ENCODE measurements at places on chromosomes 5 and 9.

- DNase-seq: no peak
Measured at GRCh38 chr5:58926541-58926935, 343.7 kb downstream of the RAB3C start.

DNA sequence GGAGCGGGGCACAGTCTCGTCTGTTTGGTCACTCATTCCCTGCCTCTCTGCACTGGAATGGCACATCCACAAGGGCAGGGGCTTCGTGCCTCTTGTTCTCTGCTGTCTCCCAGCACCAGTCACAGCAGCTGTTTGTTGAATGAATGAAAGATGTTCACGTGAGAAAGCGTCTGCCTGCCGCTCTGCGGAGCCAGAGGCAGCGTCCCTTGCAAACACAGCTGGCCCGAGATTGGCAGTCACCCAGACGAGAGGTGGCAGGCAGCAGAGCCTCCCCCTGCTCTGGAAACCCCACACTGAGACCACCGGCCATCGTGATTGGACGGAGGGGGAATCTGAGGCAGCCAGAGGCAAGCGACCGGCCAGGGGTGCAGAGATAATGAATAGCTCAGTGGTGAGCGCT lies 6.0 kb upstream of the FAM163B start:
- no peak for DNase-seq

- no peak for DNase-seq
Measured at GRCh38 chr5:82100303-82101077, 128.7 kb downstream of the ATG10 start.

- DNase-seq: no peak
Measured at GRCh38 chr5:154516475-154516874, 38.4 kb upstream of the HAND1 start.

GRCh38 chr5:17492770-17493169 lies 5.3 kb upstream of the TAF11L2 start:
- no peak for DNase-seq

DNA sequence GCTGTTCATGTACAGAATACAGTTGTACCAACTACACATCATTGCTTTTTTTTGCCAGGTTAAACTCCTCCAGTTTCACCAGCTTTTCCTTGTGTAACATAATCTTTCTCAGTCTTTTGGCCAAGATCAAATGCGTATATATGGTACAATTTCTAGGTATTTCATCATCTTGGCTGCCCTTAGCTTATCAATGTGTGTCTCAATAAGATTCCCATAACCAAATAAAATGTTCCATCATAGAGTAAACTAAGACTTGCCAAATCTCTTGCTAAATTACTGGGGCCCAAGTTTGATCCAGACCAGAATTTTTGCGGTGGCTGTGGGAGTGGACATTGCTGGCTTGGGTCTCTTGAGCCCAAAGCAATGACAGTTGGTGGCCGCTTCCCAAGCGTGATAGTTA lies 24.3 kb upstream of the ERBIN start:
- DNase-seq: no peak

DNA sequence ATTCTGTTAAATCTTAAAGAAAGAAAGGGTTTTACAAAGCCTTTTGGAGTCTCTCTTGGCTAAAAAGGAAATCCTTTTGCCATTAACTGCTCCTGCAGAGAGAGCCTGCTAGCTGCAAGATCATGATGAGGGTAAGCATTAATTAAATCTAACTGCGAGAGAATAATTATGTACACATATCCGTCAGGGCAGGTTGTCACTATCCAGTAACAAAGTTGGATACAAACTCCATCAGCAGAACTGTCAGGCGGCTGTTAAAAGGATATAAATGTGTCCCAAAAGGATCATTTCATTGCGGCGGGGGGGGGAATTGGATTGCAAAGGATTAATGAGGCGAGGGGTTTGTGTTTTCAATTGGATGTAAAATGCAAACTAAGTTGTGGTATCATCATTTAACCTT lies 289.3 kb downstream of the ASTN2 start:
- no peak for DNase-seq

GRCh38 chr5:2740051-2740875 lies 11.2 kb downstream of the IRX2 start:
- no peak for DNase-seq

DNA sequence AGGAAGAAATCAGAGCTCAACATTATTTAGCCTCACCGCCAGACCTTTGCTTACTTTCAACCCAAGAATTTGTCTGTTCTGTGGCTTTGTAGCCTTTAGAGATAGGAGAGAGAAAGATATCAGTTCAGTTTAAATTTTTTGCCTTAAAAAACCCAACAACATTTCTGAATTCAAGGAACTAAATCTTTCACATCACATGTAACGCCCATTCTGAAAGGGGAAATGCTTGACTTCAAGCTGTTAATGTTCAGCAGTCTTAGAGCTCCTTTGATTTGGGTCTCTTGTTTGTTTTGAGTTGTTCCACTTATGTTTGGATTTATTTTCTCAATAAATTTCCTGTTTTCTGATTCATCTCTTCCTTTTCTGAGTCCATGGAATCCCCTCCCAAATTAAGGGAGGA lies 294.5 kb downstream of the ARHGAP26 start:
- no peak for DNase-seq

GRCh38 chr9:99878651-99879050 lies 27.8 kb upstream of the STX17 start:
- no peak for DNase-seq

- no peak for DNase-seq
Measured at GRCh38 chr9:17476401-17476800, 102.5 kb upstream of the SH3GL2 start.

DNA sequence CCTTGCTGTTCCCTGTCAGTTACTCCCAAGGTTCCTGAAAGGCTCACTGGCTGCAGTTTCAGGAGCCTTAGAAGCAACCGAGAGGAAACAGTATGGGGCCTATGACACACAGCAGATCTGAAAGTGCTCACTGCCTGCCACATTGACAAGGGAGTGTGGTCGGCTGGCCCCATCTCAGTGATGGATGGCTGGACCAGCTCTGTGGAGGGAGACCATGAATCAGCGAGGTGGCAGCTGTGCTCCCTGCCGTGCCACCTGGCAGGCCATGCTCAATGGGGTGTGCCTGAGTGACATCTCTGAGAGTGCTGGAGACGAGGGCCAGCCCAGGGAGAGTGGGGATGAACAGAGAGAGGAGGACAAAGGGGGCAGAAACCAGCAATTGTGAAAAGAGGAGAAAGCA lies 49.1 kb downstream of the DOCK2 start:
- no peak for DNase-seq

GRCh38 chr9:21210311-21210710 lies 3.4 kb upstream of the IFNA10 start:
- no peak for DNase-seq

GRCh38 chr9:93082841-93083411 lies 13.1 kb upstream of the CARD19 start:
- peak; percentile 49 for DNase-seq

DNA sequence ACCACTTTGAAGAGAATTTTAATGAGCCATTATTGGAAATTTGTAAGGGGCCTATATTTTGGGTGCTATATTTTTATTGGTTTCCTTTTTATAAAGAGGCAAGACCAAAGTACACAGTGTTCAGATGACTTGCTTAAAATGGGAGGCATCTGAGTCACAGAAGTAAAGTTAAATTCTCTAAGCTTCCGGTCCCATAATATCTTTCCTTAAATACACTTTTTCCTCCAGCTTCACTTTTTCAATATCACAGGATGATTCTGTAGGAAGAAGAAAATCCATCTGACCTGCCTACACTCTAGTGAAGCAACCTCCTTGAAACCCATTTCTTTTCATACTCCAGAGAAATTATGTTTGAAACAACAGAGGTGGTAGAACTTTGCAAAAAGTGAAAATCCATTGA lies 274.0 kb downstream of the PIK3R1 start:
- no peak for DNase-seq

DNA sequence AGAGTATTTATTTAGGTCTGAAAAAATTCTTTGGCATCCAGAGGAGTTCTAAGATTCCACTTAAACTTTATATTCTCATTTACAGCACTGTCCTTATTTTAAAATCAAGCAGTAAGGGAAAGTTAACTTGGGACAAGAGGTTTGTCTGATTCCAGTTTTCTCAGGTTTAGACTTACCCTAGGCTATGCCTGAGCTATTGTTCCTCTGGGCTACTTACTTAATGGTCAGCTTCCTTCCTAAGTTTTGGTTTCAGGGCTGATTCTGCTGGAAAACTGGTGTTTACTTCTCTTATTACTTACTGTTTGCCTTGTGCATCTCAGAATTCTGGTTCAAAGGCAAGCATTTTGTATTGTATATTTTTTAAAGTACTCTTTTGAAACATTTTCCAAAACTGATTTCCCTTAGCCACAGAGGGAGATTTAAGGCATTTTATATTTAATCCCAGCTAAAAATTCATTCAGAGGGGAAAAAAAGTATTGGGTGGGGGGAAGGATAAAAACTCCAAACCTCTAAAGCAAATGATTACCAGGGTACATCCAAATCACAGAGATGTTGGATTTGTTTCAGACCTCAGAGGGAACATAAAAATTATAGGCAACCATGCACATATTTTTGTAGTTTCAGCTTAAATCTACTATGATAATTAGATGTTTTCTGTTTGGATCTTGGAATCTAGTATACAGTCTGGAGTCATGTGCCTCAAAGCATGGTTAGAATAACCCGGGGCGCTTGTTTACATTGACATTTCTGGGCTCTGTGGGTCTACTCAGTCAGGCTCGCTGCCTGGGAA lies 290.0 kb downstream of the ARHGAP26 start:
- DNase-seq: no peak

- peak; percentile 32 for DNase-seq
Measured at GRCh38 chr5:111511831-111512374, 432 bp downstream of the STARD4 start.

- no peak for DNase-seq
Measured at GRCh38 chr9:116251366-116251765, 97.8 kb downstream of the PAPPA start.

GRCh38 chr9:135823036-135823435 lies 84.3 kb downstream of the CAMSAP1 start:
- DNase-seq: no peak

DNA sequence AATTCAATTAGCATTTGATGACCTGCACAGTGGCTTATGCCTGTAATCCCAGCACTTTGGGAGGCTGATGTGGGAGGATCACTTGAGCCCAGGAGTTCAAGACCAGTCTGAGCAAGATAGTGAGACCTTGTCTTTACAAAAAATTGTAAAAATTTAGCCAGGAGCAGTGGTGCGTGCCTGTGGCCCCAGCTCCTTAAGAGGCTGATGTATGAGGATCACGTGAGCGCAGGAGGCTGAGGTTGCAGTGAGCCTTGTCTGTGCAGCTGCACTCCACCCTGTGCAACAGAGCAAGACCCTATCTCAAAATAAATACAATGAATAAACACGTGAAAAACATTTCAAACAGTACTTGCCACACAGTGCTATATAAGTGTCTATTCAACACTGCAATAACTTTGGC lies 4.2 kb downstream of the ABCA1 start:
- no peak for DNase-seq

- no peak for DNase-seq
Measured at GRCh38 chr5:42274913-42275312, 148.3 kb upstream of the GHR start.

- DNase-seq: peak; percentile 78
Measured at GRCh38 chr9:126500600-126501382, 112.9 kb upstream of the LMX1B start.

DNA sequence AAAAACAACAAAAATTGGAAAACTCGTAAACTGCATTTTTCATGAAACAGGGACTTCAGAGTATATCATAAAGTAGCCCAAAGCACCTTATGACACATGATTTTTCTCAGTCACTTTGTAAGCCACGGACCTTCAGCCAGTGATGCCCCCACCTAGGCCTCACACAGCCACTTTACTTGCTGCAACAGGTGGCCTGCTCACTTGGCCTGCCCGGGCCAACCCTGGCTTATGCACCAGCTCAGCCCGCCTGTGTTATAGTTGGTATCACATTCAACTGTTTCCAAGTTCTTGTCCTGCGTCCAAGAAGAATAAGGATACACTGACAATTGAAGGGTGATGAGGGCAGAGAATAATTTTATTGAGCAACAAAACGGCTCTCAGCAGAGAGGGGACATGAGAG lies 219.2 kb downstream of the FER start:
- DNase-seq: no peak

DNA sequence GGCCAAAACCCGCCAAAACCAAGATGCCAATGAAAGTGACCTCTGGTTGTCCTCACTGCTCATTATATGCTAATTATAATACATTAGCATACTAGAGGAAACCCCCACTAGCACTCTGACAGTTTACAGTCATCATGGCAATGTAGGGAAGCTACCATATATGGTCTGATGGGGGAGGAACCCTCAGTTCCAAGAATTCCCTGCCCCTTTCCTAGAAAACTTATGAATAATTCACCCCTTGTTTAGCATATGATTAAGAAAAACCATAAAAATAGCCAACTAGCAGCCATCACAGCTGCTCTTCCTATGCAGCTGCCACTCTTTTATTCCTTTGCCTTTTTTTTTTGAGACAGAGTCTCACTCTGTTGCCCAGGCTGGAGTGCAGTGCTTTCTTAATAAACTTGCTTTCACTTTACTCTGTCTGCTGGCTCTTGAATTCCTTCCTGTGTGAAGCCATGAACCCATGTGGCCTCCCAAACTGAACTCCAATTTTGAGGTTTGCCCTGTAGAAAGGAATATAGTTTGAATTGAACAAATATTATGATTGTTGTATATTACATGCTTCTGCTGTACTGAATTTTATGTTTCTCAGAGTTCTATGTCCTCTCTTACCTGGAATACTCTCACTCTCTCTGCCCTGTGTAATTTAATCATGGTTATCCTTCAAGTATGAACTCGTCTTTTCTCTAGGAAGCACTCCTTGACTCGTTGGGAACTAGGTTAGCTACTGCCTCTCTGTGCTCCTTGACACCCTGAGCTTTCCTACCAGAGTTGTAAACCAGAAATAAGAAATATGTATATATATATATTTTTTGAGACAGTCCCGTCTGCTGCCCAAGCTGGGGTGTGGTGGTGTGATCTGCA lies 59.8 kb downstream of the KIAA1958 start:
- peak; percentile 15 for DNase-seq

- DNase-seq: no peak
Measured at GRCh38 chr9:16031971-16032370, 479.1 kb downstream of the CCDC171 start.

- peak; percentile 96 for DNase-seq
Measured at GRCh38 chr9:95875305-95876137, at the start of gene ERCC6L2. Gene ERCC6L2, plus strand, starts transcription at chr9:95875691. Its CDS starts 348 bp downstream, at chr9:95876039.
